ENCODE measurements at places on chromosomes 6 and 20. TPM values are rescaled to one million over a fixed set of nuclear protein-coding genes. Genes with fewer than 3 reads are reported as not detected.

Gene BMP6
- total RNA-seq = 3.2 TPM

Gene WFDC2
- 2.2 TPM for total RNA-seq

Gene SEL1L2
- not detected for total RNA-seq

Gene CLDN20
- total RNA-seq = not detected

Gene UBE2V1
- total RNA-seq = 74.2 TPM

Gene ID4
- 27.7 TPM for total RNA-seq

Gene SLC22A16
- total RNA-seq = not detected

Gene BCAS1
- total RNA-seq = 2.7 TPM

Gene SPACA1
- not detected for total RNA-seq

Gene TREML2
- total RNA-seq = not detected

Gene SLC17A1
- total RNA-seq = not detected

GRCh38 chr6:39181826-39182225 is 47.4 kb downstream of the KCNK5 start:
- no peak overlapping the region for H3K4me3 ChIP-seq
- no peak for DNase-seq

GRCh38 chr20:5416086-5416485 is 99.3 kb upstream of the PROKR2 start:
- no peaks in the 10 kb centered on the region for H3K36me3 ChIP-seq
- no peaks in the 10 kb centered on the region for H3K27me3 ChIP-seq
- no peak overlapping the region for H3K27ac ChIP-seq
- no peak overlapping the region for H3K4me3 ChIP-seq
- DNase-seq = no peak
- H3K4me1 ChIP-seq = no peaks in the 10 kb centered on the region

DNA sequence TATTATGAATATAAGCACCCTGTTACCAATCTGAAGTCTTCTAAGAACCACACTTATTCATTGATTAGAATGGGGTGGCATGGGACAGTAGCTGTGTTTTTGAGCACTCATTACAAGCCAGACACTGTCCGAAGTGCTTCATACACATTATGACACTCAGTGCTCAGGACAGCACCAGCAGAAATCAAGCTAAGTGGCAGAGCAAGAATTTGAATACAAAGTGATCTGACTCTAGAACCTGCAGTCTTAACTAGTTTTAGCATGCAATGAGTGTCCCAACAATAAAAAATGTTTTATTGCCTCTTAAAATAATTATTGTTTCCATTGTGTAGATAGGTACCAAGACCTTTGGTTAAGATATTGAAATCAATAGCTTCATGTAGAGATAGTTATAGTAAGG is 39.1 kb upstream of the GLP1R start:
- H3K36me3 ChIP-seq = no peaks in the 10 kb centered on the region
- no peak overlapping the region for H3K4me3 ChIP-seq

- H3K4me1 ChIP-seq = no peaks in the 10 kb centered on the region
- H3K36me3 ChIP-seq = no peaks in the 10 kb centered on the region
- H3K27me3 ChIP-seq = no peaks in the 10 kb centered on the region
- H3K4me3 ChIP-seq = no peak overlapping the region
- H3K27ac ChIP-seq = no peak overlapping the region
Observed at GRCh38 chr20:33893314-33893713, 82.2 kb downstream of the CHMP4B start.

GRCh38 chr20:64049878-64050260 is 430 bp upstream of the SOX18 start:
- H3K4me1 ChIP-seq = peaks cover 20% of the 10 kb centered on the region
- peaks cover 8% of the 10 kb centered on the region for H3K27me3 ChIP-seq
- no peak overlapping the region for H3K27ac ChIP-seq
- H3K36me3 ChIP-seq = no peaks in the 10 kb centered on the region
- H3K4me3 ChIP-seq = peak overlapping the region; percentile 42

- no peak for DNase-seq
- no peaks in the 10 kb centered on the region for H3K27me3 ChIP-seq
- H3K4me1 ChIP-seq = no peaks in the 10 kb centered on the region
- no peak overlapping the region for H3K27ac ChIP-seq
- H3K4me3 ChIP-seq = no peak overlapping the region
- no peaks in the 10 kb centered on the region for H3K36me3 ChIP-seq
Observed at GRCh38 chr6:29442719-29443118, 3.6 kb downstream of the OR10C1 start.

DNA sequence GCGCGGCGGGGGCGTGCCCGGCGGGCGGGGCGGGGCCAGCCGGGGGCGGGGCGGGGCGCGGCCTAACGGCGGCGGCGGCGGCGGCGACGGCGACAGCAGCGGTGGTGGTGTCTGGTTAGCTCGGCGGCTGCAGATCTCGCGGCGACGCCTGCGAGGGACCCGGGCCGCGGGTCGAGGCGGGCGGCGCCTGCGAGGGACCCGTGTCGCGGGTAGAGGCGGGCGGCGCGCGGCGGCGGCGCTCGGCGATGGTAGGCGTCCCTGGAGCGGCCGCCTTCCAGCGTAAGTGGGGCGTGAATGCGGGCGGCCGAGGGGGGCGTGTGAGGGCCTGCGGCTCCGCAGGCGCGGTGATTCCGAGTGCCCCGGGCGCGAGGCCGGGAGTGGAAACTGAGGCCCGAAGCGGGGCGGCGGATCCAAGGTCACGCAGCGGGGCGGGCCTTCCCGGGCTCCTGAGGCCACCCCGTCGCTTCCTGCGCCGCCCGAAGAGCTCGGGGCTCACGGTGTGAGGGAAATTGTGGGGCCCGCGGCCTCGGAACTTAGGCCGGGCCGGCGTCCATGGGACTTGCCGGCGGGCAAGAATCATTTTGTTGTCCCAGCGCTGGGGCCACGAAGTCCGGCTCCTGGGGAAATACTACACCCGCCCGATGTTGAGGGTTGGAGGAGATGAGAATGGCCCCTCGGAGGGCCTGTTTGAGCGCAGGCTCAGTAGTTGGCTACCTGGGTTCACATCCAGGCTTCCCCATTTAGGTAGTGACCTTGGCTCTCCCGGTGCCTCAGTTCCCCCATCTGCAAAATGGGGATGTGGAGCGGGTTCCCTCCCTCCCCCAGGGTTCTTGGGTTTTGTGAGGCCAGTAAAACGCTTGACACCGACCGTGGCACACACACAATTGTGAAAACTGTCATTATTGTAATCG is at the start of gene CBFA2T2:
Gene CBFA2T2 (plus strand): TSS at position 74 of the 911 bp plus-strand sequence. CDS start 172 bp downstream, at position 246.
- H3K4me1 ChIP-seq = peaks cover 42% of the 10 kb centered on the region
- H3K27me3 ChIP-seq = no peaks in the 10 kb centered on the region
- H3K27ac ChIP-seq = peak within 1 kb of the TSS; percentile 95
- peak within 1 kb of the TSS; percentile 85 for H3K4me3 ChIP-seq

DNA sequence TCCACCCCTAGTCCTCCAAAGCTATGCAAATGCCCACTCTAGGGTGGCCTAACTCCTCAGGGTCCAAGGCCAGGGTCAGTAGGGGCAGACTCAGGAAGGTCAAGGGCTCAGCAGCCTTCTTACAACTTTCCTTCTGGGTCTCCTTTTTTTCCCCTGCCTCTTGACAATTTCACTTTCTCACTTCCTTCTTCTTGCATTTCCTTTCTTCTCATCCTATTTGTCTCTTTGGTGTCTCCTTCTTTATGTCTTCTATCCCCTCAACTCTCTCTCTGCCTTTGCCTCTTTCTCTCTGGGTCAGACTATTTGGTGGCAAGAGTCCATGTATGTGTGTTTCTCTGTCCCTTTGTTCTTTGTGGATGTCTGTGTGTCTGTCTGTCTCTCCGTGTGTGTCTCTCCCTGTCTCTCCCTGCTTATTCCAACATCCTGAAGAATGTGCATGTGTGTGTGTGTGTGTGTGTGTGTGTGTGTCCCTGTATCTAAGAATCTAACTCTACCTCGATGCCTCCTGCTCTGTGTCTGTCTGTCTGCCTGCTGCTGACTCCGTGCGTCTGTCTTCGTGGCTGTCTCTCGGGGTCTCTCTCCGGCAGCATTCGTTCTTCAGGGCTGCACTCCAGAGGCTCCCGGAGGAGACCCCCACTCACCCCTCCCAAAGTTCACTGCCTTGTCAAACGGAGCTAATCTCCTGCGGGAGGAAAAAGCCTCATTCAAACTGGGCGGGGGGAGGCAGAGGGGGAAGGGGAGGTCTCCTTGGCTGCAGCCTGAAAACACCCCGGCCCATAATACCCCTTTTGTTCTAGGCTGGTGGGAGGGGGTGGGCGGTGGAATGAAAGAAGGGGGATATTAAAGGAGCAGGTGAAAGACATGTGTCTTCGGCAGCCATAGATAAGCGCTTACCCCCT is 51.7 kb upstream of the FOXP4 start:
- no peaks in the 10 kb centered on the region for H3K36me3 ChIP-seq
- H3K4me3 ChIP-seq = no peak overlapping the region
- no peaks in the 10 kb centered on the region for H3K27me3 ChIP-seq
- DNase-seq = no peak
- H3K27ac ChIP-seq = no peak overlapping the region

GRCh38 chr6:138026342-138026741 is 80.9 kb downstream of the PERP start:
- H3K36me3 ChIP-seq = no peaks in the 10 kb centered on the region
- no peak overlapping the region for H3K4me3 ChIP-seq

DNA sequence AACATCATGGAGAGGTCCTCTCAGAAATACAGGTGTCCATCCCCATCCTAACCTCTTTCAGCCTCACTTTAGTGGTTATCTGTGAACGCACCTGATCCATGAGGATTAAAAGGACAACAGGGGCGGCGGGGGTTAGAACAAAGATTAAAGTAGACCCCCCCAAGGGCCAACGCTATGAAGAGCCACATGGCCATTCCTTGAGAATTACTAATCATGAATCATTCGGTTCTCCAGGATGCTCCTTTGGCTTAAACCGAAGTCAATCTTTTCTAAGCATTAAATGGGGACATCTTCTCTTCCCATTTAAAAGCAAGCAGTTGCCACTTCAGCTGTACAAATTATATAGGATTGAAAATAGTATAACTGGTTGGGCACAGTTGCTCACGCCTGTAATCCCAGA is 212.4 kb downstream of the GMPR start:
- H3K27me3 ChIP-seq = no peaks in the 10 kb centered on the region
- H3K36me3 ChIP-seq = no peaks in the 10 kb centered on the region
- H3K4me3 ChIP-seq = no peak overlapping the region
- peaks cover 9% of the 10 kb centered on the region for H3K4me1 ChIP-seq

Measured in vagina (tissue), 2 donors.